Neural progenitor cell (in vitro differentiated cells): ENCODE measurements at places on chromosomes 6 and 20.
A peak's percentile ranks its signal among the peaks of the same experiment; 100 is the strongest.

DNA sequence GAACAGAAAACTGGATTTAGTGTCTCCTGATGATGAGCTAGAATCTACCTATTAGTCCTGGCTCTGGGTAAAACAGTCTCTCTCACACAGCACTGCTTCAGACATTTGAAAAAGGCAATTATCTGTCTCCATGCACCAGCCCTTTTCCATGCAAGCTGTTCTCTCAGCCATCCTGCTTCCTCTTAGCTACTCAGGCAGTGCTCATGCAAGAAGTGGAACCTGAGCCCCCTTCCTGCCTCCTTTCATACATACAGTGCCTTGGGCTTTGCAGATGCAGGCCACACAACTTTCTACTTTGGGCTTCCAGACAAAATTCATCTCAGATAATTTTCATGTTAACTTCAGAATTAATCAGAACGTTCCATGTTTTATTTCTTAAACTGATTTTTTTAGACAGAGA is 151.3 kb downstream of the RALGAPA2 start:
- DNase-seq: no peak

DNA sequence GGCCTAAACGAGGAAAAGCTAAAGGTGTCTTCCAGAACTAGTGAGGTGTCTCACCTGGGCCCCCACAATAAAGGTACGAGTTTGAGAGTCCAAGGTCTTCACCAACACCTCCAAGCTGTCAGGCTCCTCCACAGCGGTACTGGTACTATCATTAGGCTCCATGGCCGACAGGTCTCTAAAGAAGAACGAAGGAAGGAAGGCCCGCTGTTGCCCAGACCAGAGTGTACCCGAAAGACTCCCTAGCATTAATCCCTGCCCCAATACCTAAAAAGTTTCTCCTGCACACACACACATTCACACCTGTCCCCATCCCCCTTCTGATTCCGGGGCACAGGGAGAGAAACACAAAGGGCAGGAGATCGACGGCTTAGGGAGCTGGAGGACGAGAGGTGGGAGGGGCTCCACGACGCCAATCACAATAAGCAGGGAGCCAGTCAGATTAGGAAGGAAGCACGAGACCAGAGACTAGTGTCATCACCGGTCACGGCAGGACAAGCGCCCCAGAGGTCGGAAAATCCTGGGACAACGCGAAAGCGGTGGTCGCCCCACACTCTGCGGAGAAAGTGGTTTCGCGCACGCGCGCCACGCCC is 764 bp downstream of the BAG6 start:
- peak; percentile 90 for DNase-seq

- peak; percentile 67 for DNase-seq
These were observed 301.1 kb upstream of the RNF217 start for GRCh38 chr6:124661097-124661661.

- peak; percentile 77 for DNase-seq
These were observed 19.3 kb downstream of the JARID2 start for GRCh38 chr6:15264902-15265761.

DNA sequence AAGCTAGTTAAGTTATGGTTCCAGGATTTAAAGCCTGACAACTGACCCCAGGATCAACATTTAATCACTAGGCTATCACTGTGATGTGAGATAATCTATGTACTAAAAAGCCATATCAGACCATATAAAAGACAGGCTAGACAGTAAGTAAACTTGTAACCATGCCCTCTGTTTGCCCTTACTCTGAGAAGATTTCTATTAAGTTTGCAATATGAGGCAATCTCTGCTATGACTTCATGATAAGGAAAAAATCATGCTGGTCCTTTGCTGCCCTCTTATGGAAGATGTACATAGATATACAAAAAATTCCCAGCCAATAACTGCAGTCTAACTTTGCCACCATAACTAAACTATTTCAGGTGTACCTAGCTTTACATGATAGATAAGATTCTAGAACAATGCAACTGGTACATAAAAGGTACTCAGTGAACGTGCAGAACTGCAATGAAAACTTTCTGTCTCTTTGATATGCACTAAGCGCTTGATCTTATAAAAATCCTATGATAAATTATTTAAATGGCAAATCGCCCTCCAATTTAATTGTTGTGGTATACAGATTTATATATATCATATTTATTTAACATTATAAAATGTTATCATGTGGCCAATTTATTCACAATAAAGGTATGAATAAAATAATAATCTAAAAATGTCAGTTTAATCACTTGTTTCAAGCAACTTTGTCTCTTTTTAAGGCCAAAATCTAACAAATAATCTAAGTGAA is 70.5 kb downstream of the FAM217A start:
- DNase-seq: no peak

DNA sequence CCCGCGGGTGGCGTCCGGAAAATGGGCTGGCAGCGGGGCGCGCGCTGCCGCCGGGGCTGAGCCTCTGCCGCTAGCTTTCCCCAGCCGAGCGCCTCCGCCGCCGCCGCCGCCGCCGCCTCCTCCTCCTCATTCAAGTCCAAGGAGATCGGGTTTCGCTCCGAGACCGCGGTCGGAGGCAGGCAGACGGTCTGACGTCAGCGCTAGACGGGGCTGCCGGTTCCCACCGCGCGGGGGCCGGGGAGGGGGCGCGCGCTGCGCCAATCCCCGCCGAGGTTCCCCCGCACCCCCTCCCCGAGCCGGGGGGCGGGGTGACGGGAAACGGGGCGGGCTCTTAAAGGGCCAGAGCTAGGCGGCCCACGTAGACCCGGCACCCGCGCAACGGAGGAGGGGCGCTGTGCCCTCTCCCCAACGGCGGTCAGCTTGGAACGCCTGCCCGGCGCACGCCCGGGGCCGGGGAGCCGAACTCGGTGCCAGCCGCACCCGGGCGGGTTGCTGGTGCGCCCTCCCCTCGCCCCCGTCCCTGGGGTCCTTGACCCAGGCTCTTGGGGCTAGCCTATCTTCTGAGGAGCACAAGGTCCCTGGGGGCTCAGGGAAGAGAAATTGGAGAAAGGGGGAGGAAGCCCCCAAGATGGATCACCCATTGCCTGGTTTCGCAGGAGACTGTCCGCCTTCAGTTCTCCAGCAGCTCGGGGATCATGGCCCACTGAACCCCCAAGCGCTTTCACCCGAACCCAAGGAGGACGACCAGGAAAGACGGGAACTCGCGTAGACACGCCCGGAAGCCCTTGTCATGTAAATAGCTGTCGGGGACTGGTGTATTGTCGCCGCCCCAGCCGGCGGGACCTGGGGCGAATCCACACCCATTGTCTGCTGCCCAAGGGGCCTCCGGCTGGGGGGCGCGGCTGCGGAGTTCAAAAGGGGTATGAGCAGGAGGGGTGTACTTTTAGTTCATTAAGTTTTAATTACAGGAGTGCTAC is at the start of gene PMEPA1:
Gene PMEPA1 (minus strand): TSS at position 193 of the 977 bp plus-strand sequence. CDS start 433 bp downstream, outside the sequence.
- DNase-seq: peak; percentile 90

- no peak for DNase-seq
These were observed 497.5 kb downstream of the MAFB start for GRCh38 chr20:40191573-40191972.

GRCh38 chr20:8875586-8875985 is 193.3 kb upstream of the PLCB4 start:
- no peak for DNase-seq

GRCh38 chr20:61791995-61792394 is 273.7 kb downstream of the TAF4 start:
- no peak for DNase-seq

- peak; percentile 28 for DNase-seq
These were observed 1.1 kb upstream of the PANK2 start for GRCh38 chr20:3887876-3888620.

- no peak for DNase-seq
These were observed 623 bp upstream of the MRPS26 start for GRCh38 chr20:3045042-3045815.

DNA sequence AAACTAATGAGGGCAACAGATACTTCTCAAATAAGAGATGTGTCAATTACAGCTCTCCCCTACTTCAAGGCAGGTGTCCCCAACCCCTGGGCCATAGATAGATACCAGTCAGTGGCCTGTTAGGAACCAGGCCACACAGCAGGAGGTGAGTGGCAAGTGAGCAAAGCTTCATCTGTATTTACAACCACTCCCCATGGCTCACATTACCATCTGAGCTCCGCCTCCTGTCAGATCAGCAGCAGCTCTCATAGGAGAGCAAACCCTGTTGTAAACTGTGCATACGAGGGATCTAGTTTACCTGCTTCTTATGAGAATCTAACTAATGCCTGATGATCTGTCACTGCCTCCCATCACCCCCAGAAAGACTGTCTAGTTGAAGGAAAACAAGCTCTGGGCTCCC is 422.1 kb downstream of the GJA1 start:
- DNase-seq: peak; percentile 13

GRCh38 chr20:62190639-62191411 is 8.0 kb downstream of the MTG2 start:
- DNase-seq: no peak

DNA sequence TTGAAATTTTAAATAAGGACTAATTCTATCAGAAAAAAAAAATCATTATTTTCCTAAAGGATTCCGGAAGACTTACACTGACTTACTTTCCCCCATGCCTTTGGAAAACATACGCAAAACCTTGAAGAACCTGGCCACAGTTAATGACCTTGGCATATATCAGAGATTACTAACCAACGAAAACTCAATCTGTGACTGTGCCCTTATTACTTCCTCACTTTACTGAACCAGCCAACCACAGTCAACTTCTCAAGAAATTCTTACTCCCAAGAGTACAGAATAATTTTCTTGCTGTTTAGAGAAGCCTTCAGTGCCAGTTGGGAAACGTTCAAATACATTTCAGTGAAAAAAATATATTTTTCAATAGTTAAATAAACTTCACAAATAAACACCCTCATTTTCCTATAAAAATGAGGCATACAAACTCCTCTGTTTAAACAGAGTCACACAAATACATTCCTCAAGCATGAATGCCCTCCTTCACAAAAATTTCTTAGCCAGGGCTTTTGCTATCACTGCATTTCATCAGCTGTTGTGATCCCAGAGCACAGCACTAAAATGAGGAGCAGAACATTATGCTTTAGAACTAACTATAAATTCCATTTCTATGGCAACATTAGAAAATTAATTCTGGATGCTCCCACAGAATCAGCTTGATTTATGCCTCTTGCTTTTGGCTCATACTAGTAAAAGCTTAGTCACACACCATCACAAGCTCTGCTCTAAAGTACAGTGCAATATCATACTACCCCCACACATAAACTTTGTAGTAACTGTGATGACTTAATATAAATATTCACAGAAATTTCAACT is 117.6 kb downstream of the DST start:
- DNase-seq: no peak

DNA sequence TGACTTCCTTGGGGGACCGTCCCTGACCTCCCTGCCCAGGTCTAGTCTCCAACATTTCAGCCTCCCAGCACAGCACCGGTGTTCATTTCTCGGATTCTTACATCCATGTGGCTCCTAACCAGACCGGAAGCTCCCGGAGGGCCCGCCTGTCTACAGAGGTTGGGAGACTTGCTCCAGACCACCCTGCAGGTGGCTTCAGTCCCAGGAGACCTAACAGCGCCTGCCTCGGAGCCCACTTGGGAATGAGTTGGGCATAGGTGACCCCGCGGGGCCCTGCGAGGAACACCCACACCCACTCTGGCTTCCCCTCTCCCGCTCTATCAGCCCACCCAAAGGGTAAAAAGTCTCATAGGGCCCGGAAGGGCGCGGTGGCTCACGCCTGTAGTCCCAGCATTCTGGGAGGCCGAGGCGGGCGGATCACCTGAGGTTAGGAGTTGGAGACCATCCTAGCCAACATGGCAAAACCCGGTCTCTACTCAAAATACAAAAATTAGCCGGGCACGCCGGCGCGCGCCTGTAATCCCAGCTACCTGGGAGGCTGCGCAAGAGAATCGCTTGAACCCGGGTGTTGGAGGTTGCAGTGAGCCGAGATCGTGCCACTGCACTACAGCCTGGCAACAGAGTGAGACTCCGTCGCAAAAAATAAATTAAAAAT is 5.4 kb downstream of the DPPA5 start:
- no peak for DNase-seq

GRCh38 chr20:2101057-2101864 is at the start of gene STK35:
TSS of gene STK35 (plus strand) at chr20:2101827. CDS start at chr20:2101882, 55 bp downstream.
- no peak for DNase-seq

GRCh38 chr20:59888050-59888449 is 45.4 kb downstream of the SYCP2 start:
- DNase-seq: no peak

- DNase-seq: no peak
These were observed 3.9 kb downstream of the HMGA1 start for GRCh38 chr6:34240329-34241248.

DNA sequence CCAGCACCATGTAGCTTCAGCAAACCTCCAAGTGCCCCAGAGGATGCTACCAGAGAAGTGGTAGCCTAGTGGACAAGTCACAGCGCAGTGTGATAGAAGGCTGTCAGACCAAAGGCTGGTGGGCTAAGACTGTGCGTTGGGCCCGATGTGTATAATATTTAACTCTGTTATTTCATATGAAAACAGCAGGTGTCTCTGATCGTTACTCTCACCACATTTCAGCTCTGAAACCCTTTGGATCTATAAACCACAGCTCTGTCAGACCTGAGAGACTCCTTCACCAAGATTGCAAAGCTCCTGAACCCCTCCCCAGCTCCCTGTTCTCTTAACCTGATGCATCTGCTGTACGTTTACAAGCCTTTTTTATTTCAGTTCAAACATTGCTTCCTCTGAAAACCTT is 43.8 kb downstream of the ISM1 start:
- DNase-seq: no peak

- DNase-seq: no peak
These were observed 7.9 kb downstream of the ROS1 start for GRCh38 chr6:117417851-117418250.

DNA sequence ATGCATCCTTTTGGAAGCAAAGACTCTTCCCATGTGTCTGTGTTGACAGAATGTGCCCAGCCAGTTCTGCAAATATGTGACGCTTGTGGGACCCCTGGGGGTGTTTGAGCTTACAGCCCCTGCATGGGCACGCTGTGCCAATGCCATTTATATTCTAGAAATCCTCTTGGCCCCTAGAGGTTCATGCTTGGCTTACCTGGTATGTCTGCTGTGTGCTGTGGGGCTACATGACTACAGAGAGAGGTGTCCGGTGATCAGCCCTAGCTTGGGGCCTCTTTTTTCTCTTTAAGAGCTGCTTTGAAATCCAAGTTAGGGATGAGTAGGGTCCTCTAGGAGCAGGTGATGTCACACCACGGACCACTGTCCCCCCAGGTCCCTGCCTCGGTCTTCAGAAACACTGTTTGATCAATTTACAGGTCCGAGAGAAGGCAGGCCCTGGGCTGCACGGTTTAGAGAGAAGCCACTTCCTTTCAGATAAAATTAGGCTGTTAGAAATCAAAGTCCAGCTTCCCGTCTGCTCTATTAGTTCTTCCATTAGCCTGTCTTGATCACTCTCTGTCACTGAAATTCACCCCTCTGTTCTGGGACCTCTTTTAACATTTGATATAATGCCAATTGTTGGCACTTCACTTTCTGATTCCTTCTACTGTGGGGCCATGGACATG is 26.5 kb downstream of the BCAS4 start:
- DNase-seq: no peak

GRCh38 chr20:58542411-58543095 is 27.4 kb upstream of the APCDD1L start:
- no peak for DNase-seq

DNA sequence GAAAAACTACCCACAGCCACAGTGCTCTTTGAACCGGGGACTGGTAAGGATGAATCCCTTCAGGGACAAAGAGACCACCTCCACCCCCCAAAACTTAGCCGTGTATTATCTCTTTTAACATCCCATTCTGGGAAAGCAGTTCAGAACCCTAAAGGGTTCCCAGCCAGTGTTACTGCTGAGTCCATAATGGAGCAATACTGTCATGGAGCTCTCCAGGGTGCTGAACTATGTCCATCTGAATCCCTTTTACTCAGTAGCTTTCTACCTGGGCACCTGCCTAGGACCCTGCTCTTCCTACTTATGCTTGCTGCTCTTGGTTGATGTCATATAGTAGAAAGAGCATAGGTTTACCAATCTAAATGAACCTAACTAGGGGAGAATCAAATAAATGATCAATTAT is 22.3 kb upstream of the SAYSD1 start:
- DNase-seq: peak; percentile 87
